ENCODE measurements at places on chromosomes 7 and 10.
A peak's percentile ranks its signal among the peaks of the same experiment; 100 is the strongest.

- peak; percentile 70 for DNase-seq
Observed at GRCh38 chr7:73734619-73735527, 3.7 kb downstream of the ABHD11 start.

DNA sequence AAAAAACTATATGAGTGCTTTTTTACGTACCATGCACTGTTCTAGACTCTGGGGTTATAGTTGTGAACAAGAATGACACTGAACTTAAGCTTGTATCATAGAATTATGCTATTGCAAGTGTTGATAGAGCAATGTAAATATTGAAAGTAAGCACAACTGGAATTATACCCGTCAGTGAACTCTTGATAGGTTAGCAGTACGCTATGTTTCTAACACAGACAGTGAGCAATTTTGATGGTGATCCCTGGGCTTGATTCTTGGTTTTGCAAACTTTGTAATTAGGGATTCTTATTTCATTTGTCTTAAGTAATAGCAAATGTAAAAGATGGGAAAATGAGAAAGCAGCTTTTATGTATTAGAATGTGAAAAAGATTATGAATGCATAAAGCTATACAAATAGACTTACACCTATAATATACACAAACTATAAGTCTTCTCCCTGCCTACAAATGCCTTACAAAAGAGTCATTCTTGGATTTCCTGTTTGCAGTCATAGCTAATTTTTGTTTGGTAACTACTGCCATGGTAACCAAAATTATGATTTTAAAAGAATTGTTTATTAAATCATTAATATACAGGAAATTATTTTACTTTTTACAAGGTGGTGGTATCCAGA is 6.7 kb downstream of the TES start:
- no peak for DNase-seq

DNA sequence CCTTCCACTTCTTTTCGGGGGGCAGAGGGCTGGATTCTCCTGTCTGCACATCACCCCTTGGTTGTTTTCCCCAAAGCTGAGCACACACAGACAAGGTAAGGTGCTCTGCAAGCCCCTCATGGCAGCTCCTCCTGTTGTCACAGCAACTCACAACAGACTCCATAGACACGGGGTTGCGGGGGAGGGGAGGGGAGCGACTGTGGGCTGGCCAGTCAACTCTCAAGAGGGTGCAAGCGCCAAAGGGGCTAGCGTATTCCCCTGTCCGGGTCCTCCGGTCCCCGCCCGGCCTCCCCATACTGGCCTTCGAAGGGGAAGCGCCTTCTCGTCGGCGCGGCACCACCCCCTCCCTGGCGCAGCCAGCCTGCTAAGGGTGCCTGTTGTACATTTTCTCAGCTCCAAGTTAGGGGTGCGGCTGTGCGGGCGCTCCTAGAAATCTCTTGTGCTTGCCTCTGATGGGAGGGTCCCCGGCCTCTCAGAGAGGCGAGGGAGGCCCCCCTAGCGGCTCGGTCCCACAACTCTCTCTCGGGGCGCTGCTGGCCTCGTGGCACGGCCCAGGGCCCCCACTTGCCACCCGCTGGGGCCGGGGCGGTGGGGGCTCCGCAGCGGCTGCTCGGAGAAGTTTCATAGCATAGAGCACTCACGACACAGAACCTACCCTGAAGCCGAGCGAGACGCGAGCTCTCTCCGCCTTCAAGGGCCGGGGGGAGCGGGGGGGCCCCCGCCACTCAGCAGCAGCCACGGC is 498 bp downstream of the RHOBTB1 start:
- no peak for DNase-seq

DNA sequence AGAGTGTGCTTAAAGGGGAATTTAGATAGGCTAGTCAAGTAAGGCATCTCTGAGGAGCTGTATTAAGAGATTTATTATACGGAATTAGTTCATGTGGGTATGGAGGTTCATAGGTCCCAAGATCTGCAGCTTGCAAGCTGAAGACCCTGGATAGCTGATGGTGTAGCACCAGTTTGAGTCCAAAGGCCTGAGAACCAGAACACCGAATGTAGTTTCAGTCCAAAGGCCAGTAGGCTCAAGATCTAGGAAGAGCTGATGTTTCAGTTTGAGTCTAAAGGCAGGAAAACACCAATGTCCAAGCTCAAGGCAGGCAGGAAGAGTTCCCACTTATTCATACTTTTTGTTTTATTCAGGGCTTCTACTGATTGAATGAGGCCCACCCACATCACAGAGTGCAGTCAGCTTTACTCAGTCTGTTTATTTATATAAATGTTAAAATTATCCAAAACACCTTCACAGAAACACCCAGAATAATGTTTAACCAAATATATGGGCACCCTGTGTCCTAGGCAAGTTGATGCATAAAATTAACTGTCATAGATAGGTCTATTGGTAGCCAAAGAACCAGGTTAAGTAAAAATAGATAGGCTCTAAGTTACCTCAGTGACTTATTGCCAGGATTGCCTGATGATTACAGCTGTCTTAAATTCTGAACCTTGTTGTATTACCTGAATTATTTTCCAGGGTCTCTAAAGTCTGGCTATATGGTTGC is 83.5 kb downstream of the MAPK8 start:
- DNase-seq: no peak

GRCh38 chr10:20620981-20621380 is 276.1 kb downstream of the NEBL start:
- DNase-seq: no peak

DNA sequence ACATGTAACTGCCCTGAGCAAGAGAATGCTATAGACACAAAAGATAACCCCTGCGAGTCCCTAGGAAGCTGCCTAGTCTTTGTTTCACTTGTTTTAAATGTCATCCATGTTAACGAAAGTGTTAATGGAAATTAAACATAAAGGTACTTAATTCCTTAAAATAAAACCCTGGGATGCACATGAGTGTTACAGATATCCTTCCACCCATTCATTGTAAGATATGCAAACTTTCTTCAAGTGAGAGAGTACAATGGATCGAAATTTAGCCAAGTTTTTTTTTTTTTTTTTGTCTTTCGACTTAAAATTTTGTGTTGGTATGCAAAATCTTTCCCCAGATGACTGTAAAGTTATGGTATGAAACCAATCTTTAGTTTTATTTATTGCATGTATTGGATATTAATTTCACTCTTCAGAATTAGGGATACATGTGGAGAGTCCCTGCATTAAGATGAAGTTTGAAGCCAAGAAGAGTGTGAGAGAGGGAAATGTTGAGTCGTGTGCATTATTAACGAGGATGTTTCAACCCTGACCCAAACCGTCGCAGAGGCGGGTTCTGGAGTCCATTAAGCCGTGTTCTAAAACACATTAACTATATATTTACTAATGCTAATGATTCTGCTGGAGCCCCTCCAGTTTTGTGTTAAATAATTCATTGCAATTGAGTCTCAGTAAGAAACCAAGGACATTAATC is 1.6 kb downstream of the CDK14 start:
- no peak for DNase-seq

DNA sequence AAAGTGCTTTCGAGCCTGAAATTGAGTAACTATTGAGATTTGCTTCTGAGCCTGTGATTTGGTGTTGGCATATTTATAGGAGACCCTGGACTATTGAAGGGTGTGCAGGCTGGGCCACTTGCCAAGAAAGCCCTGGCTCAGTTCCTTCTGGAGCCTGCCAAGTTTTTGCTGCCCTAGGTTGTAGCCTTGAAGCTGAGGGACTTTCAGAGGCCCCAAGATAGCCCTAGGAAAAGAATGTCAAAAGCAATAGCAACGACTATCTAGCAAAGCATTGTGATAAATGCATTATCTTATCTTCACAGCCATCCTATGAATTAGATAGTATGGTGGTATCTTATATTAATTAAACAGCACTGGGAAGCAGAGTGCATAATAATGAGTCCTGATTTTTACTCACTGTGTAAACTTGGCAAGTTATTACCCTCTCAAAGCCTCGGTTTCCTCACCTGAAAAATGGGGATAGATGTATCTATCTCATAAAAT is 473.7 kb upstream of the PODXL start:
- DNase-seq: no peak

All from stimulated activated CD8-positive, alpha-beta memory T cell treated with anti-CD3 and anti-CD28 coated beads, Interleukin-15, amount 100 ng/mL, for 48 hours (primary cell).